ENCODE measurements at places on chromosomes 1 and 21.

- no peak for DNase-seq
Measured at GRCh38 chr21:28069450-28069923, 923.2 kb downstream of the LTN1 start.

DNA sequence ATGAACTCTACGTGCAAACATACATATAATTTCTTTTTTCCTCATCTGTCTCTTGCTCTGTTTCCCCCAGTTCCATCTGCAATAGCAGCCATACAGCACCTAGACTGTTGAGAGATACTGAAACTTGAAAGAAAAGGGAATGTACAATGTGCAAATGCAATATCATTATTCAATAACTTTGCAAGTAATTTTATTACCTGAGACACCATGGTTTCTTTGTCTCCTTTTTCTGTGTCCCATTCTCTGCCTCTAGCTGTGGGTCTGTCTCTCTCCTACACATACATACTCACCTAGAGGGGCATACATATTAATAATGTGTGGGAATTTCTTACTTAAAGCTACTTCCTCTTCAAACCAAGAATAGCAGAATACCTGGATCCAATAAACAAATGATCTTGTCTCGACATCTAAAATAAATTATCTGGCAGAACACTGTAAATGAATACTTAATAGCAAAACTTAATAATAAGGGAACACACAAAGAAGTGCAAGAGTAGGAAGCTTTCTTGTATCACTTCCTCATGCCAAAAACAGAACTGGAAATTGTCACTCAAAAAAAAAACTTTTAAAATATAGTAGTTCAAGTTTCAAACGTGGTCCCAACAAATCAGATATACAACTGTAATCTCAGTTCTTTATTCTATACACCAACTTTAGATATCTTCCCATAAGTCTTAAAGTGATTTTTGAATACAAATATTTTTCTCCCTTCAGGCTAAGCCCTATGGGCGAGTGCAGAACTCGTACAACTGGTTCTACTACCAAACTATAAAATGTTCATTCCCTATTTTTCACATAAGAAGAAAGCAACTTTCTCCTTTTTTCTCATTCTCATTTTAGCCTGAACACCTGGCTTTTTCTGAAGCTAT, 194.6 kb downstream of the NRIP1 start:
- no peak for DNase-seq

- no peak for DNase-seq
Measured at GRCh38 chr1:14740016-14740415, 141.5 kb downstream of the KAZN start.

DNA sequence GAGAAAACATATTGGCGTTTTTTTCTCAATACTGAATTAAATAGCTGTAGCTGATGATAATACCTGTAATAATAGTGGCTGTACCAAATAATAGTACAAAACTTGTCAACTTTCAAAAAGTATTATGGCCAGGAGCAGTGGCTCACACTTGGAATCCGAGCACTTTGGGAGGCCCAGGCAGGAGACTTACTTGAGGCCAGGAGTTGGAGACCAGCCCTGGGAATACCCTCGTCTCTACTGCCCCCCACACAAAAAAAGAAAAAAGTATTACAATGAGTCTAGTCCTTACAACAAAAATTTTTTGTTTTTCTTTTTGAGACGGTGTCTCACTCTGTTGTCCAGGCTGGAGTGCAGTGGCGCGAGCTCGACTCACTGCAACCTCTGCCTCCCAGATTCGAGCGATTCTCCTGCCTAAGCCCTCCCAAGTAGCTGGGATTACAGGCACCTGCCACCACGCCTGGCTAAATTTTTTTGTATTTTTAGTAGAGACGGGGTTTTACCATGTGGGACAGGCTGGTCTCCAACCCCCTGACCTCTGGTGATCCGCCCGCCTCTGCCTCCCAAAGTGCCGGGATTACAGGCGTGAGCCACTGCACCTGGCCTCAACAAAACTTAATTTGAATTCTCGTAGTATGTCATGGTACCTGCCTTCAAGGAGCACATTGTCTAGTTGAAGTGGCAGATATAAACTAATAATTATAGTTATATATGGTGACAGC, 1.4 kb downstream of the RBBP4 start:
- DNase-seq: no peak

DNA sequence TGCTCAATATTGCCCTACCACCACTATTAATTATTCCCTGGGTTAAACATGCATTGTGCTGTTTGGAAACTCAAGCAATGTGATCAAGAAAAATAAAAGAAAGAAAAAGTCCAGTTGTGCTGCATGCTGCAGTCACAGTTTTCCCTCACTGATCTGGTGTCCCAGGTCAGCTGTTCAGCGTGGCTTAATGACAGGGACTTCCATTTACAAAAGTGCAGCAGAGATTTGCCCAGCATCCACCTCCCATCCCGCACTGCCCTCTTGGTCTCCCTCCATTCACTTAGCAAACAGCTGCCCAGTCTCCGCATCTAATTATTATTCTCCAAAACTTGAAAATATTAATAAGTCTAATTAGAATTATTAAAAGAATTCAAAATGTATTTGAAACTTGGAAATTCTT, 2.0 kb upstream of the OR2T4 start:
- no peak for DNase-seq

DNA sequence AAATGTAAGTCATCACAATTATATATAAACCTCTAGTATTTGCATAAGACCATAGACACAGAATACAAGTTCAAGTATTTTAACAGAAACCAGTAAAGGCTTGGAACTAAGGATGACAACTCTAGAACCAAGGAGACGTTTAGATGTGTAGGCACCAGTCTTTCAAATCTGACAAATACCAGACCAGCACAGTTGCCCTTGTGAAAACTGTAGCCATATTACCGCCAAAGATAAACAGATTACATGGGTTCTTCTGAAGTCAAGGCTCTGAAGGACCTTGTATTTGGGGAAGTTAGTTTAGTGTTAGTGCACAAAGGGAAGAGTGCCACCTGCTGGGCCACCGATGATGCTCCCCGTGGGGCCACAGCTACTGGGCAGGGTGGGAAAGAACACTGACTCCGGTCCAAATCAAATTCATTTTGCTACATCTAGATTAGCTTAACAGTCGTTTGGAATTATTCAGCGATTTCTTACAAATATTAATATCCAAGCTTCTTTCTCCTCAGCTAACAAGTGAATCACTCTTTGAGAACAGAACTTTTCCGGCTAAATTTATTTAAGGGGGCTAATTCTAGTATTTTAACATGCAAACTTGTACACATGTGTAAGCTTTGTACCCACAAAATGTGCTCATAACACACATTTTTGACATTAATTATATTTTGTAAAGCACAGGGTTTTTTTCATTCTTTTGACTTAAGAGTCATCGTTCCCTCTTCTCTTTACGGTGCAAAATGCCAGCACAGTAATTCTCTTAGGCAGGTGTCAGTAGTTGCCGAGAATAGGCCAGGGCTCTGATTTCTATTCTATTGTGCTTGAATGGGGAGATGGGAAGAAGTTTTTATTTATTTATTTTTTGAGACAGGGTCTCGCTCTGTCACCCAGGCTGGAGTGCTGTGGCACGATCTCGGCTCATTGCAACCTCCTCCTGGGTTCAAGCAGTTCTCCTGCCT, 8.0 kb upstream of the NIBAN1 start:
- DNase-seq: peak; percentile 77

- DNase-seq: no peak
Measured at GRCh38 chr1:10823000-10823401, 26.6 kb upstream of the CASZ1 start.

DNA sequence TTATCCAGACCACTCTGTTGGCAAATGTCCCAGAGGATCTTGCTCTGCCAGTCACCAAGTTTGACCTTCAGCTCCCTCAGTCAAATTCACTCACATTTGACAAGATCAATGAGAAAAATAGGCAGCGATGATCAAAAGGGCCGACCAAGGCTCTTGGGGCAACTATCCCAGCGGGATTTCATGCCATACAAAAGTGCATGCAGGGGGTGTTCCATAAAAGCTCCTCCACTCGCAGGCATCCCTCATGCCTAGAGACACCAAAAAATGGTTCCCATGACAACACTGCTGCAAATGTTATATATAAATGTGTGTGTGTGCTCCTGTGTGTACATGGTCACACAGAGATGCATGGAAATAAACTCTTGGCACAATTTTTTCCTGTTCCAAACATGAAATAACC, 16.2 kb upstream of the EIF4G3 start:
- DNase-seq: no peak

- DNase-seq: peak; percentile 23
Measured at GRCh38 chr1:82227306-82228095, 426.8 kb downstream of the ADGRL2 start.

GRCh38 chr1:186722711-186723309, 42.6 kb upstream of the PTGS2 start:
- peak; percentile 33 for DNase-seq

- no peak for DNase-seq
Measured at GRCh38 chr1:149916898-149917252, 769 bp downstream of the SV2A start.

DNA sequence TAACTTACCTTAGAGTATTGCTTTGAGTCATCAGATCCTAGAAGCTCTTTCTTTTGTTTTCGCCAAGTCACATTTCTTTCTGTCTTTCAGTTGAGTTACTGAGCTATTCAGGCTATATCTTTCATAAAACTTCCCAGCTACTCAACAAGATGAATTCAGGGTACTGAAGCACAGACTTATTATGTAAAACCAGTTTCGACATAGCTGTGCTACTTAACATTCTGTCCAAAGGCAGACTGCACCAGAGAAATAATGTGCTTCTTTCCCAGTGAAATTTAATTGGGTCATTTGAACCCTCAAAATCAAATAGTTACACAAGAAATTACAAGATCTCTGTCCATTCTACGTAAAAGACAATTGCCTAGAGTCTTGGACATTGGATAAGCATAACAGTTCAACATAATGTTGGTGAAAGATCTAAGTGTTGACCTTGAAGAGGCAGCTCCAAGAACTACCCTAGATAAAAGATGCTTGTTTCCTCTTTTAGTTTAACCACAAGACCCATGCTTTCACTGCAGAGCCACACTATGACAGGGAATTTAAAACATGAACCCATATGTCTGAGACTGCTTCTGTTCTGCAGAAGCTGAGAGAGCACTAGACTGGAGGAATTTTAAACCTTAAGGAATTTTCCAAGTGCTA, 163.2 kb downstream of the LRRC40 start:
- DNase-seq: peak; percentile 80

Data from AML-193 (cell line).